ENCODE measurements at places on chromosomes 4 and X.

DNA sequence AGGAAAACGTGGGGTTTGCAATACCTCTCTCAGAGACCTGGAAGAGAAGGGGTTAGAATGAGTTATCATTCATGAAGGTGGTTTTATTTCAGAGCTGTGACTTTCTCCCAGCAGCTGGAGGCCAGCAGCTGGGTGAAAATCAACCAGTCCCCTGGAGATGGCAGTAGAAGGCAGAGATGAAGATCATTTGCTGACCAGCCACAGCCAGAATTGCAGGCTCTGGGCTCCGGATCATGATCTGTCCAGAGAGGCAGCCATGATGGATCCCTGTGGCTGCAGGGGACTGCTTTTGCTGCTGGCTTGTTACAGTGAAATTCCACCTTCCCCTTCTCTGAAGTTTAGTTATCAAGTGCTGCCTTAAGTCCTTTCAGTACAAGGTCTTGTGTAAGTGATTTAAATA lies 46.9 kb upstream of the TAB3 start:
- no peak for DNase-seq

GRCh38 chr4:17494258-17495190 lies 17.4 kb downstream of the QDPR start:
- no peak for DNase-seq

GRCh38 chrX:101655534-101655933 lies 4.1 kb downstream of the ARMCX2 start:
- no peak for DNase-seq

DNA sequence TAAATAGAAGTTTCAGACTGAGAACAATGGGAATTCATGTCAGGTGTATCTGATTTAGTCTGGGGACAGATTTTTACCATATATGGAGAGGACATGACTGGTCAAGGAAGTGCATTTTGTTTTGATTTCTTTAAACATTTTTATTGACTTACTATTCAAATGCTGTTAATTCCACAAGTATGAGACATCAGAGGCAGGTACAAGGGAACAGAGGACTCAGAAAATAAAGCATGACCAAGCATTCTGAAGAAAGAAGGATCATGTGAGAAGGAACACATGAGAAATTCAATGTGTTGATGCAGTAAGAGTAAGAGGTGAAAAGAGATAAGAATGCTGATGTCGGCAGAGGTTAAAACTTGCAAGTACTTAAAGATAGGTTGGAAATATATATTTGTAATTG lies 1452.6 kb downstream of the PCDH7 start:
- DNase-seq = no peak

DNA sequence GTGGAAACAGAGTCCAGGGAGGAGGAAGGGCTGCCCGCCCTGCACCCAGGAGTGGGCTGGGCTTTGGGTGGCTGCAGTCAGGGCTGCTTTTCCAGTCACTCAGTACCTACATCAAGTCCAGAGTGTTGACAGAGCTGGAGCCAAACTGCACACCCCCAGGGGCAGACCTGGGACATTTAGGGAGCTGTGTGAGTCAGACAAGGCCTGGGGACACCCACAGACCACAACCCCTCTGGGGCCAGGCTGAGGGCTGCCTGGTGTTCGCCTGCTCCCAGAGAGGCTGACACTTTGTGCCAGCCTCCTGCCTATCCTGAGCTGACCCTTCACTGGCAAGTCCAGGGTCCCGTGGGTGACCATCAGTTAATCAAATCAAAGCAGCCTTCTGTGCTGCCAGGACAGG lies 240.0 kb downstream of the BCOR start:
- DNase-seq = no peak

DNA sequence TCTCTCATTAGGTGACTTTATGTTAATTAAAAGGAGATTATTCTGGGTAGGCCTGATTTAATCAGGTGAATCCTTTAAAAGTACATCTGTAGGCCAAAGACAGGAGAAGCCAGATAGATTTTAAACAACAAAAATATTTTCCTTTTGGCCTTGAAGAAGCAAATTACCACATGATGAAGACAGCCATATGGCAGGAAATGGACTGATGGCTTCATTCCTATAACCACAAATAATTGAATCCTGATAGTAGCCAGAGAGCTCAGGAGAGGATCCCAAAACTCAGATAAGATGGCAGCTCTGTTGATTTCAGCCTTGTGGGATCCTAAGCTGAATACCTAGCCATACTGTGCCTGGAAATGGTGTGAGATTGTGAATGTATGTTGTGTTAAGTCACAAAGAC lies 66.1 kb upstream of the PRKX start:
- DNase-seq = no peak

DNA sequence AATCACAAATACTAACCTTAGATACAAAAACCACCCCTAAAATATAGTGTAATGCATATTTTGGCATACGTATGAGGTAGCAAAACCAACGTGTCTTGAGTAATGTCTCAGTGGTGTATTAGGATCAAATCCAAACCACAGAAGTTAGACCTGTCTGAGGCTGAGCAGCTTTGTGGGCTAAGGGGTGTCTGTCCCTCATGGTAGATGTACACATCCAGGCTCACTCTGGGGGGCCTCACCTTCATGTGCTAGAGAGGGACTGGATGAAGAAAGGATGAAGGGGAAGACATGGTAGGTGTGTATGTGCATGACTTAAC lies 188.0 kb upstream of the TBC1D9 start:
- no peak for DNase-seq

GRCh38 chr4:138090150-138090917 lies 151.8 kb downstream of the SLC7A11 start:
- no peak for DNase-seq

GRCh38 chrX:5898463-5898862 lies 330.2 kb downstream of the NLGN4X start:
- DNase-seq = no peak

DNA sequence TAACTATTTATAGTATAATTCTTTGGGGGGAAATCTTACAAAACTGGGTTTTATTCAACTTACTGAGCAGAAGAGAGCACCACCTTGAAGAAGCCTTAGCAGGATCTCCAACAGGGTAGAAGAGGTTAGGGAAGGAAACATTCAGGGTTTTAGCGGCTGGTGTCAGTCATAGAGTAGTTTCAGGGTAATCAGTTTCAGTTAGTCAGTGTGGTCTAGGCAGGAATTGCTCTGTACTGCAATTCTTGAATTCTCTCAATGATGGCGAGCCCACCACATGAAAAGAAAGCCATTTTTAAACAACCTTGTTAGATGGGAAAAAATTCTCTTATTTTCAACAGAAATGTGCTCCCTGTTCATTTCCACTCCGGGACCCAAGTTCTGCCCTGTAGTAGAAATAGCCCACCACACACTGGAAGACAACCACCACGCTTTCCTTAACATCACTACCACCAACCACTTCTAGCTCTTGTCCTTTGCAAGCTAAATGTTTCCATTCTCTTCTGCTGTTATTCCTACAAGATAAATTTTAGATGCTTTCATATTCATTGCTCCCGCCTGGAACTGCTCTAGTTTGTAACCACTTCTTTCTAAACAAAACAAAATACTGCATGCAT lies 25.9 kb downstream of the COL25A1 start:
- no peak for DNase-seq

- DNase-seq = no peak
Measured at GRCh38 chr4:113435893-113436292, 325.6 kb downstream of the CAMK2D start.

DNA sequence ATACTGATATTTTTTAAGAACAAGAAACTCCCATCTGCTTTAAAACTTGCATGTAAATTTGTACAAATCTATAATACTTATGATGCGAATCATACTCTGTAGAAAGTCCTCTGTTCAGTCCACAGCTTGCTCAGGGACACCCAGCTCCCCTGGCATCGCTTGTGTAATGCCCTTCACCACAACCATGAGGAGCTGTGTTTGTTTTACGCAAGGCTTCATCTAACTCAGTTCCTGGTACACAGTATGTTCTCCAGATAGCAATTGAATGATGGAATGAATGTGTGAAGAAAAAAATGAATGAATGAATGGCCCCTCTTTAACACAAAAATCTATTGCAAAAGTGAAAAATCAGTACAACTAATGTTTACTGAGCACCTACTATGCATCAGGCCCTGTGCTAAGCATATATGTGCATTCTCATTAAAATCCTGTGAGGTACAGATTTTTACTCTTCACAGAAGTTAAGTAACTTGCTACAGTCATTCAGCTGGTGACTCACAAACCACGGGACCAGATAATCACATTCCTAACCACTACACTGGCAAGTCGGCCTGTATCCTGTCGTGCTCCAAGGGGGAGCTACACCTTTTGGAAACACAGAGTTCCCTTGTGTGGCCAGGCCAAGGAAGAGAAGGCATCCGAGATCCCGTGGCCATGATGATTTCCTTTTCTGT lies 58.7 kb upstream of the KDR start:
- no peak for DNase-seq

DNA sequence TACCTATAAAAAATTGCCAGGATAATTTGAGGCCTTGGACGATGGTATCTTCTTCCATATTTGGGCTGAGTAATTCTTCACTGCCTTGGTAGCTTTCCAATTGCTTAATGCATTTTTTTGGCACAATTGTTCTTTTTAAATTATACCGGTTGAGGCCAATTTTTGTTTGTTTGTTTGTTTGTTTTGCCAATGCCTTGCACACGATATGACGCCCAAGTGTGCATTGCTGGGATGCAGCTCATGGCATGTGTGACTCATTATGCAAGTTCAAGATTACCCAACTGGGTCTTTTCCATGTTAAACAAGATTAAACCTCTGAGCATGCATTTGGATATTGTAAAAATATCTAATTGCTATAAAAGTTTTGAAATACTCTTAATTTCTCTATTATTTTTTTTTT lies 71.1 kb upstream of the KCNIP4 start:
- DNase-seq = no peak

- DNase-seq = no peak
Measured at GRCh38 chr4:150001815-150002214, 76.4 kb upstream of the DCLK2 start.

DNA sequence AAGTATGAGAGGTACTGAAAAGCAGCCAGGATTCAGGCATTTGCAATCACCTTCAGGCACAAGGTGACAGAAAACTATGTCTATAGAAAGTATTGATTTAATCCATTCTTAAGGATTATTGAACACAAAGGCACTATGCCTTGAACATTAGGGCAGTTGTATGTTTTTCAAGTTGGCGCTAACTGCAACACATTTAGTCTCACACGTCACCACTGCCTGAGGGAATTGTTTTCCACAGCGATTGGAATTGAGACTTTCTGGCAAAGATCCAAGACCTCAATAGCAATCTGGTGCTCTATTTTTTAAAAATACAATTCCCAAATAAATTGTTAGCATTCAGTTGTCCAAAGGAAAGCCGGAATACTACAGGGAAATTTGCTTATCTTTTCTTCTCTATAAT lies 52.7 kb upstream of the FTHL17 start:
- DNase-seq = no peak

- DNase-seq = no peak
Measured at GRCh38 chr4:36823199-36823967, 421.2 kb upstream of the NWD2 start.

- DNase-seq = no peak
Measured at GRCh38 chr4:189502841-189503435, 437.7 kb upstream of the FRG1 start.

DNA sequence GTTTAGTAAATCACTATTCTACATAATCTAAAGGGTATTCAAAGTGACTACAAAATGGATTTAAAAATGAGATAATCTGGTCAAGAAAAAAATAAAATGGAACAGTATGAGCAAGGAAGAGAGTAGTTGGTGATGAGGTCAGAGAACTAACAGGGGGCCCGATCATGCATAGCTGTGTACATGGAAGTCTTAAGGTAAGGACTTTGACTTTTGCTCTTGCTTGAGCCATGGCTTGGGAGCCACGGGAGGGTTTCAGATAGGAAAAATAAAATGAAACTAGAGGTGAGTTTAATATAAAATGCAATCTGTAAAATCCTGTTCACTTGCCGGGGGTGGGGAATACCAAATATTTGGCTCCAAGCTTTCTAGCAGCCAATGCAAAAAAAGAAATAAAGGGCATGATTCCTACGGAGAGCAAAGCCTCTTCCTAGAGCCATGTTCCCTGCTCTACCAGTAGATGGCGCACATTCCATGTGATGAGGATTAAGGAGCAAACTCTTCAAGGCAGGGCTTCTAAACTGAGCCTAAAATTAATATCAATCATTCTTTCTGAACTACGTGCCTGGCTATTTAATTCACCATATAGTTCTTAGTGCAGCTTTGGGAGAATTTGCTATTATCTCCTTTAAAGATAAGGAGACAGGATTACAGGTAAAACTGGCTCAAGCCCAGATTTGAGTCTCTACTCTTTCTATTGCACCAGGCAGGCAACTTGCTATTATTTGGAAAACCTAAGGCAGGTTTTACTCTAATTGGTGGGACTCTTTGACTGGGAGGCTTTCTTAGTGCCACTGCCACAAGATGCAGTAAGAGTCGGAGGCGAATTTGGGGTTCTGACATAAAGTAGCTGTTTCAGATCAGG lies 6.8 kb upstream of the CLCN5 start:
- DNase-seq = peak; percentile 10

DNA sequence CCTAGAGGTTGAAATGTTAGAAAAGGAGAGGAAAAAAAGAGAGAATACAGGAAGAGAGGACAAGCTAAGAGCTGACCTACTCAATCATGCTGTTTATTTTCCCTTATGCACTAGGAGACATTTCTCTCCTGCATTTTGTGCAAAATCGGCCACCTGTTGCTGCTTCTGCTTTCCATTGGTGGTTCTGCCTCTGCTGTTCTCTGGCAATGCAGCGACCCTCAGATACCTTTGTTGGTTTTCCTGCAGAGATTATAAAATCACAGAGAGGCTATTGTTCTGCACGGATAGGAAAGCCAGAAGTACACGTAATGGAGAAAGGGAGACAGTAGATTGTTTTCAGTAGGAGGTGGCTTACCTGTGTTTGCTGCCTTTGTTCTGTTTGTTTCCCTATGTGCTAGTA lies 108.9 kb downstream of the UNC5C start:
- DNase-seq = no peak

Data from activated CD8-positive, alpha-beta memory T cell treated with anti-CD3 and anti-CD28 coated beads for 1 hour (primary cell).